ENCODE measurements at places on chromosomes 11 and 22. TPM values are rescaled to one million over a fixed set of nuclear protein-coding genes. Genes with fewer than 3 reads are reported as not detected.

The MUC15 gene
- total RNA-seq: not detected

The NEFH gene
- total RNA-seq: 0.63 TPM

The MS4A6E gene
- total RNA-seq: not detected

The SDF2L1 gene
- 4.1 TPM for total RNA-seq

The FGF19 gene
- total RNA-seq: not detected

The MMP12 gene
- total RNA-seq: not detected

The MAP6 gene
- total RNA-seq: 137 TPM

The OR51B5 gene
- 3.1 TPM for total RNA-seq

The HTR3A gene
- 0.63 TPM for total RNA-seq

The ASRGL1 gene
- total RNA-seq: 52.9 TPM

The SYT13 gene
- 153 TPM for total RNA-seq

The TEX54 gene
- not detected for total RNA-seq

The NCAM1 gene
- 895 TPM for total RNA-seq

The RASD2 gene
- total RNA-seq: 0.94 TPM

The FOLH1 gene
- 7.8 TPM for total RNA-seq

The HORMAD2 gene
- not detected for total RNA-seq
